ENCODE measurements at places on chromosomes 1 and 21. TPM values are rescaled to one million over a fixed set of nuclear protein-coding genes. Genes with fewer than 3 reads are reported as not detected.

GPR37L1 gene
- not detected for total RNA-seq

HES2 gene
- 0.65 TPM for total RNA-seq

S100A1 gene
- 4.4 TPM for total RNA-seq

FMO3 gene
- 0.13 TPM for total RNA-seq

CELA2A gene
- total RNA-seq: not detected

HEYL gene
- 0.38 TPM for total RNA-seq

SPRR2B gene
- not detected for total RNA-seq

AZIN2 gene
- 9.6 TPM for total RNA-seq

KIF26B gene
- 2.6 TPM for total RNA-seq

EDN2 gene
- 5.2 TPM for total RNA-seq

TIE1 gene
- 0.98 TPM for total RNA-seq

IKBKE gene
- 19.9 TPM for total RNA-seq

SLC26A9 gene
- total RNA-seq: not detected

KLHDC8A gene
- 1.0 TPM for total RNA-seq

RAB25 gene
- total RNA-seq: 0.89 TPM

EPS15 gene
- total RNA-seq: 22.1 TPM

PADI3 gene
- total RNA-seq: 0.16 TPM

OR2T11 gene
- not detected for total RNA-seq

SELP gene
- not detected for total RNA-seq

PDPN gene
- total RNA-seq: 7.3 TPM

FMN2 gene
- 3.3 TPM for total RNA-seq

RIMKLA gene
- 0.16 TPM for total RNA-seq

SLC45A3 gene
- 6.8 TPM for total RNA-seq

AKR7A3 gene
- total RNA-seq: 0.65 TPM

PRAMEF1 gene
- total RNA-seq: not detected

MLLT11 gene
- total RNA-seq: 10.9 TPM

ZMYND12 gene
- 1.9 TPM for total RNA-seq

LCE1B gene
- total RNA-seq: not detected

ATF3 gene
- 9.0 TPM for total RNA-seq

KCNE2 gene
- total RNA-seq: not detected

DSCAM gene
- not detected for total RNA-seq

ARHGAP29 gene
- total RNA-seq: 49.7 TPM

APOBEC4 gene
- total RNA-seq: not detected

RAB29 gene
- 14.6 TPM for total RNA-seq

CCDC24 gene
- 4.4 TPM for total RNA-seq

MAP3K6 gene
- 14.7 TPM for total RNA-seq

APCS gene
- not detected for total RNA-seq

GPR25 gene
- 0.33 TPM for total RNA-seq

PCSK9 gene
- total RNA-seq: 20.9 TPM

IQGAP3 gene
- 71.4 TPM for total RNA-seq

SEMA4A gene
- 2.4 TPM for total RNA-seq

INKA2 gene
- total RNA-seq: under 0.01 TPM

SLC44A3 gene
- 2.6 TPM for total RNA-seq

PGLYRP4 gene
- total RNA-seq: not detected

FTCD gene
- total RNA-seq: not detected

TSTD1 gene
- 43.5 TPM for total RNA-seq

MEGF6 gene
- total RNA-seq: 22.1 TPM

TMPRSS2 gene
- under 0.01 TPM for total RNA-seq

OR2M4 gene
- not detected for total RNA-seq

FLG2 gene
- total RNA-seq: not detected

APP gene
- total RNA-seq: 439 TPM

NCMAP gene
- total RNA-seq: under 0.01 TPM

ADAM30 gene
- total RNA-seq: not detected
